Astrocyte of the spinal cord (primary cell): ENCODE measurements at places on chromosomes 12 and 14.

DNA sequence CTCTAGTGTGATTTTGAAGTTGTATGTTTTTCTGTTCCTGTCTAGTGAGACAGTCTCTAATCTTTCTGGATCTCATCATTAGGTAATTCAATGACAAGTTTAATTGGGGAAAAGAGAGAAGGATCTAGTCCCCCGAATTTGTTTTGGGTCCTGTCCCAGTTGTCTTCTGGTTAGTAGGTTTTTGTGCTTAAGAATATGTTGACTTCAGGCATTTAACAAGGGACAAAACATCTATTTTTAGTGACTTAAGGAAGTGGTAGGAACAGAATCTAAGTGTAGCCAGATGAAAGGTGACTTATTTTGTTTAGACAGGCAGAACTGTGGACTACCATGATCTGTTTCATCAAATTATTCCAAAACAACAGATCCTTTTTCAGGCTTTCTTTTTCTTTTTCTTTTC lies 2.2 kb downstream of the GPATCH2L start:
- no peak for DNase-seq

- no peak for DNase-seq
Observed at GRCh38 chr12:62653304-62653703, 186.7 kb downstream of the MON2 start.

DNA sequence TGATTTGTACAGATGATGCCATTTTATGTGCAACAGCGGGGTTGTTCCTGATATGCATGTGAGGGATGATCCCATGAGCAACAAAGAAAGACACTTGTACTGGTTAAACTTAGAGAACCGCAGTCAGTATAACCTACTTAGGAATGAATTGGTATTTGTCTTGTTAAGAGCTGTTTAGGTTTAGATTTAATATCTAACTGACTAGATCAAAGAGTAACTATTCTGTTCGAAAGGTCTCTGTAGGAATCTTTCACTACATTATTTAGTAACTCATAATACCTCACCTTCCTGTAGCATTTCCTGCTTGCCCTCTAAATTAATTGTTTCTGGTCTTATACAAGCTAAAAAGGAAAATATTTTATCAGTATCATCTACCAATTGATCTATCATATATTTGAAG lies 350.4 kb downstream of the TRHDE start:
- DNase-seq = no peak

DNA sequence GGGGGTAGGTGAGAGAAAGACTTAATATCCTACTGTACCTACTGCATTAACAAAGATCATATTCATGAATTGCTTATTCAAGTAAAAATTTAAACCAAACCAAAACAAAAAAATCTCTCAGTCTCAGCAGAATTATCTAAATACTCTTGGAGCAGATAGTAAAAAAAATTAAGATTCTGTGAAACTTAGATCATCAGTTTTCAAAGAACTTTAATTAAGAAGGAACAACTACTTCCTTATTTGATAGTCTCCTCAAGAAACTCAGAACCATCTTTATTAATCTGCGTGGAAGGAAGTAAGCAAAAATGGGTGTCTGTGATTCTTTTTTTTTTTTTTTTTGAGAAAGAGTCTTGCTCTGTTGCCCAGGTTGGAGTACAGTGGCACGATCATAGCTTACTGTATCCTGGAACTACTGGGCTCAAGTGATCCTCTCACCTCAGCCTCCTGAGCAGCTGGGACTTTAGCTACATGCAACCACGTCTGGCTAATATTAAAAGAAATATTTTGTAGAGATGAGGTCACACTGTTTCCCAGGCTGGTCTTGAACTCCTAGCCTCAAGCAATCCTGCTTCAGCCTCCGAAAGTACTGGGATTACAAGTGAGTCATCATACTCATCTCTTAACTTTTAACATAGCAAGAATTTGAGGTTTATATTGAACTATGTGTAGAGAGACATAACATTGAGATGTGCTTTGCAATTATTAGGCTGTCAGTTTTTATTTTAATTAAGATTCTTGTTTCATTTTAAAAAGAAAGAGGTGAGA lies 37.4 kb downstream of the GAS2L3 start:
- DNase-seq = peak; percentile 6

- DNase-seq = no peak
Observed at GRCh38 chr12:72432037-72432604, 160.0 kb downstream of the TRHDE start.

GRCh38 chr12:131090274-131091210 lies 136.8 kb downstream of the ADGRD1 start:
- no peak for DNase-seq

- no peak for DNase-seq
Observed at GRCh38 chr12:109998241-109998903, 858 bp upstream of the ANKRD13A start.

GRCh38 chr14:50920482-50921230 lies 23.6 kb downstream of the PYGL start:
- DNase-seq = peak; percentile 73

DNA sequence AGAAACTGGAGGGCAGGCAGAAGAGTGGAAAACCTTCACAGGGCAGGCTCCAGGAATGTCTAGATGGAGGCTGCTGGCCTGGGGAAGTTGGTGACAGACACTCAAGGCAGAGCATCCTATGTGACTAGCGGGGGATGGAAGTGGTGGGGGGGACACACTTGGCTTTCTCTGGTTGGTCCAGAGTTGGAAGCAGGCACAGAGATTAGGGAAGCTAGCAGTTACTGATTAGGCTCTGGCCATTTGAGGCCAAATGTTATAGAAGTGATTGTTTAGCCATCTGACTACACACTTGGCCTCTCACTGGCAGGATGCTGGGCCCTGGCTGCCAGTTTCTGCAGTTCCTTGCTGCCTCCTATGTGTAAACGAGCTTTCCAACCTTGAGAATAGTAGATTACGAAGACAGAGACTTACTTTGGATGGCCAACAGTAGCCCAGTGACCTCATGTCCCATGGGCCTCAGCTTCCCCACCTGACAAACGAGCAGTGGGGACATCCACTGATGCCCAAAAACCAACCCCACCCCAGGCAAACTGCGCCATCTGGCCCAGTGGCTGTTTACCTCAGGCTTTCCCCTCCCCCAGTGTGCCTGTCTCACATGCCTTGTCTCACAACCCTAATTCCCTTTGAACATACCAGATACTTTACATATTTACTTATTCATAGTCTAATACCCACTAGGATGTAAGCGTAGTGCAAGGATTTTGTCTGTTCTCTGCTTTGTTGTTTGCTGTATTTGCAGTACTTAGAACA lies 102.7 kb downstream of the PAPLN start:
- no peak for DNase-seq

DNA sequence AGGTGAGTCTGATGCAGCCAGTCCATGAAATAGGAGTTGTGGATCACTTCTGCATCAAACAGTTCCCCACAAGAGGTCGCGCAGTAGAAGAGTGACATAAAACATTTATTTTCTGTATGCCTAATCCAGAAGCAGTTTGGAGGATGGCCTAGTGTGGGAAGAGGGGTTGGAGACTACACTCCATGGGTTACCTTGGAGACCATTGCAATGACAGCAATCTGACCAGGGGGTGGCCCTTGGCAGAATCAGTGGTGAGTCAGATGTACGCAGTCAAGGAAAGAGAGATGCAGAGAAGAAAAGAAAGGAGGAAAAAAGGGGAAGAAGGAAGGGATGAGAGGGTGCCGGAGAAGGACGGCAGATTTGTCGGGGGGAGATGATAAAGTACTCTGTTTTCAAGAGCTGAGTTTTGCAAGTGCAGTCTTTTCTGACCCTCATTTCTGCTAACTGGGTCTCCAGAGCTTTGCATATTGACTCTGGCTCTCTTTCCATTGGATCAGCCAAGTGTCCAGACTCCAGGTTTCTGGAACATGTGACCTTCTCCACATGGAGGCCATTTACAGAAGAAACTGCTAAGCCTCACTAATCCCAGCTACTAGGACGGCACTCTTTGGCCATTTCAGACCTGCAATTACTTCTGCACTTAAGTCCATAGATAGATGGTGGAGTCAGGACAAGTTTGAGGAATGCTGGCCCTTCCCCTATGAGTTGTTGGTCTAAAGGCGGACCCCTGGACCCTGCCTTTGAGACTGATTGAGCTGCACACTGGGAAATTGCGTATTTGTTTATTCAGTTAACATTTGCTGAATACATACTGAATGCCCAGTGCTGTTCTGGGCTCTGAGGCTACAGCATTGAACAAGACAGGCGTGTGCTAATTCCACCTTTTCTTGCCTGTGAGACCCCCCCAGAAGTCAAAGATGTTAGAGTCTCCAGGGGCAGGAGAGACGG lies 424.2 kb downstream of the BCL11B start:
- DNase-seq = no peak

DNA sequence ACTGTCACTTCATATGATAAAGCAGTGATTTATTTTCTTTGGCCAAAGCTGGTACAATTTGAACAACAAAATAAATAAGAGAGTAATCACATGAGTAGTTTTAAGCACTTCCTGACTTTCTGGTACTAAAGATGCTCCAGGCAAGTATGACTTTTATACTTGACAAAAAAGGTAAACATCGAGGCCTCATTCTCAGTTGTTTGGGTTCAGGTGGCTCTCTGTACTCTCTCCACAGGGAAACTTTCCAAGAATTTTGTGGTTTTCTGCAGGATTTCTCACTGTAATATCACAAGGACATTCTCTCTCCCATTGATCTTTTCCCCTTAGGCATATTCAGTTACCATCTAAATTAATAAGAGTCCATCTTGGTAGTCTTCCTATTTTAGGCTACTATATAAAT lies 26.6 kb upstream of the KCNC2 start:
- no peak for DNase-seq

DNA sequence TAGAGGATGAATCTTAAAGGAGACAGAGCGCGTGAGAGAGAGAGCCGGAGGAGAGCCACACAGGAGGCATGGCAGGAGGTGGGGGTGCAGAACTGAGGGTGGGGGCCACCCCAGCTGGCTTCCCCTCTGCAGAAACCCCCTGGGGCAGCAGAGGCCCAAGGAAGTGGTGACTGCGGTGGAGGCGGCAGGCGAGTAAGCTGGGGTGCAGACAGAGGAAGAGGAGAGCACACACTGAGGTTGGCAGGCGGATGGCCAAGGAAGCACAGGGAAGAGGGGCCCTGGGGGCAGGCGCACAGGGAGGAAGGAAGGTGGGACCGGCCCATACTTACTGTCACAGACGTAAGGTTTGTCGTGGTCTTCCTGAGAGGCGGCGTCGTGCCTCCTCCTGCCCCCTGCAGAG lies 179.8 kb downstream of the DPF3 start:
- no peak for DNase-seq

DNA sequence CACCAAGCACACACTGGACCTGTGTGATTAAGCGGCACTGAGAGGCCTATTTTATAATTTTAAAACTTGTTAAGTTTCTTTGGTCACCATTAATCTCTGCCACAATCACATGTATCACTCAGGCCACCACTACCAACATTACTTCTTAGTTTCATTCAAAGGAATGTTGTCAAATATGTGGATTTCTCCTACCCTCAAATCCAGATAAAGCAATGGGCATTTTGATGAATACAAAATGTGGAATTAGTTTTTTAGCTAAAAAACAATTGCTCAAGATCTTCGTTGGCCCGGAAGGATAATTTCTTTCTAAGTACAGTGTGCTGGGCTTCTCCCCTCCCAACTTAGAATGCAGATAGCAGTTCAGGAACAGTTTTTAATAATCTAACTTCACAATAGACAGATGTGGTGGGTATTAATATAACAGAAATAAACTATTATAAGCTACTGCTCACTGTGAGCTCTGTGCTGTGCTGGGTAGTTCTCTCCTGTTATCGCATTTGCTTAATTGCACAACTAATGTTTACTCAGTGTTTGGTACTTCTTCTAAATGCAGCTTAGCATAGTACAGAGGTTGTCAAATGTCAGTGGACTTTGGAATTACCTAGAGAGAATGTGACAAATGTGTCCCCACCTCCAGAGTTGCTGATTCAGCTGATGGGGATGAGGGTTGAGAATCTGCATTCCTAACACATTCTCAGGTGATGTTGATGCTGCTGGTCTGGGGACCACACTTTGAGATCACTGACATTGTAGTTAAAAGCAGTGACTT lies 266.7 kb upstream of the AMIGO2 start:
- no peak for DNase-seq

DNA sequence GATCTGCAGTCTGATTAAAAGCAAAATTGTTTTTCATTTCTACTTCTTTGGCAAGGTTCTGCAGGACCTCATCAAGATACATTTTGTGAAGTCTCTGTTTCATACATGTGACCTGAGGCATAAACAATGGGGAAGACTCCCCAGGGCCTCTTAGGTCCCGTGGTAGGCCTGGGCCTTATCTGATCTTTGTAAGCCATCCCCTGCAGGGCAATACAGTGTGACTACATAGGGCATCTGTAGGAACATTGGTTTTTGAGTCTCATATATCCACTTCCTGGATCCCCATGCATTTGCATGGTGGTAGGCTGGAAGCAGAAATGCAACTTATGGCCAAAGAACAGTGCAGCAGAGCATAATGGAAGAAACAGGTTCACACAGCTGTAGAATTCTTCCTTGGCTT lies 6.0 kb downstream of the FAR2 start:
- DNase-seq = no peak

- no peak for DNase-seq
Observed at GRCh38 chr12:104700324-104700723, 243.6 kb downstream of the CHST11 start.

- no peak for DNase-seq
Observed at GRCh38 chr12:132441871-132442863, 47.8 kb upstream of the FBRSL1 start.

GRCh38 chr12:61821381-61821780 lies 438.8 kb upstream of the USP15 start:
- DNase-seq = peak; percentile 10

DNA sequence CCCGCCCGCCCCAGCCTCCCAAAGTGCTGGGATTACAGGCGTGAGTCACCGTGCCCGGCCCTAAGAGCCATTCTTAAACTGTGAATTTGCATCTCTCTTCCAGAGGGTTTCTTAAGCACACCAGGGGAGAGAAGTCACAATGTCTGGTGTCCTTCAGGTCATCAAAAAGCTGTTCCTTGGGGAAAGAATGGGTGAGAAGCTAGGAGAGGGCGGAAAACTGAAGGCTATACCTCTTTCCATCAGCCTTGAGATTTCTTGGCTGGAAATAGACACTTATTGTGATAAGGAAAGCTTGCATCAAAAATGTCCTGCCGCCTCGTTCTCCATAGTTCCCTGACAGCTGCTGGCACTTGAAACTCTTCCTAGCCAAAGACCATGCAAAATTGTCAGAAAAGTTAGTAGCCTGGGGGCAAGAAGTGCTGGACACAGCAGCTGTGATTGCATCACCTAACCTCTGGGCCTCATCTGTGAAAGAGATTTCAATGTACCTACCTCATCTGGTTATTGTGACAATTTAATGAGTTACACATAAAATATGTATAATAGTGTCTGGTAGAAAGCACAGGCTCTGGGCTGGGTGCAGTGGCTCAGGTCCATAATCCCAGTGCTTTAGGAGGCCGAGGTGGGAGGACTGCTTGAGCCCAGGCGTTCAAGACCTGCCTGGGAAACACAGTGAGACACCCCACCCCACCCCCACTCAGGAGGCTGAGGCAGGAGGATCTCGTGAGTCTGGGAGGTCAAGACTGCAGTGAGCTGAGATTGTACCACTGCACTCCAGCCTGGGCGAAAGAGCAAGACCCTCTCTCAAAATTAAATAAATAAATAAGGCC lies 9.7 kb upstream of the UBC start:
- DNase-seq = peak; percentile 61

- no peak for DNase-seq
Observed at GRCh38 chr12:53326460-53327185, 5.2 kb upstream of the AAAS start.
